Endothelial cell (in vitro differentiated cells): ENCODE measurements at places on chromosomes 6 and 20.
A peak's percentile ranks its signal among the peaks of the same experiment; 100 is the strongest.

- H3K27ac ChIP-seq: no peak overlapping the region
- no peaks in the 10 kb centered on the region for H3K27me3 ChIP-seq
- H3K36me3 ChIP-seq: no peaks in the 10 kb centered on the region
- no peak for DNase-seq
Measured at GRCh38 chr6:149701714-149702113, 16.2 kb downstream of the LATS1 start.

DNA sequence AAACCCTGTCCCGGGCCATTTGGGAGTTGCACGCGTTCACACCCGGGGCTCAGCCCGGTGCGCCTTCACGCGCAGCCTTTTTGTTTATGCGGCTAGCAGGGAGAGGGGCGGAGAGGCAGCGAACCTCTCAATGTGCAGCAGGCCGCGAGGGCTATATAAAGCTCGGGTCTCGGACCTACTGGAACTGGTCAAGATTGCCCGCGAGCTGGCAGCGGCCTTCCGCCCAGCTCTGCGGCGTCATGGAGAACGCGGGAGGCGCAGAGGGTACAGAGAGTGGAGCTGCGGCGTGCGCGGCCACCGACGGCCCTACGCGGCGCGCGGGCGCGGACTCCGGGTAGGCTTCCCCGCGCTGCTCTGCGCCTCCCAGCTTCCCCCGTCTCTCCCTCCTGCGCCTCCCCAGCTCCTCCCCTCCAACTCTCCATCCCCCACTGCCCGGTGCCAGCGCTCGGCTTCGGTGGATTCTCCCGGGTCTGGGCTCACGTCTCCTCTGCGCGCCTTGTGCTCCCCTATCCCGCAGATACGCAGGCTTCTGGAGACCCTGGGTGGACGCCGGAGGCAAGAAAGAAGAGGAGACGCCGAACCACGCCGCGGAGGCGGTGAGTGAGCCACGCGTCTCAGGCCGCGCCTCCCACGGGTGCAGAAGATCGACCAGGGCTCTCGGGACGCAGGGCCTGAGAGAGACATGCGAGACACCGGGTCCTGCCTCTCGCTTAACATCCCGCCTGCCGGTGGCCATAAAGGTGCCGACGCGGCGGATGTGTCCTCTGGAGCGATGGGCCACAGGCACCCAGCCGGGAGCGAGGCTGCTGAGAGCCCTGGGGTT lies at the start of gene RIPPLY2:
Gene RIPPLY2 (plus strand): TSS at position 183 of the 823 bp plus-strand sequence. CDS start 57 bp downstream, at position 240.
- peaks cover 8% of the 10 kb centered on the region for H3K27me3 ChIP-seq
- H3K4me3 ChIP-seq: peak within 1 kb of the TSS; percentile 60
- H3K36me3 ChIP-seq: no peaks in the 10 kb centered on the region
- no peak within 1 kb of the TSS for H3K27ac ChIP-seq
- H3K4me1 ChIP-seq: peaks cover 4% of the 10 kb centered on the region

- H3K27me3 ChIP-seq: peaks cover 4% of the 10 kb centered on the region
- peak overlapping the region; percentile 26 for H3K27ac ChIP-seq
- DNase-seq: no peak
Measured at GRCh38 chr6:125791151-125791819, 525 bp downstream of the NCOA7 start.

GRCh38 chr6:170111816-170112582 lies 178.9 kb downstream of the DLL1 start:
- H3K27me3 ChIP-seq: peaks cover 8% of the 10 kb centered on the region
- DNase-seq: no peak
- no peaks in the 10 kb centered on the region for H3K36me3 ChIP-seq
- no peaks in the 10 kb centered on the region for H3K4me1 ChIP-seq

DNA sequence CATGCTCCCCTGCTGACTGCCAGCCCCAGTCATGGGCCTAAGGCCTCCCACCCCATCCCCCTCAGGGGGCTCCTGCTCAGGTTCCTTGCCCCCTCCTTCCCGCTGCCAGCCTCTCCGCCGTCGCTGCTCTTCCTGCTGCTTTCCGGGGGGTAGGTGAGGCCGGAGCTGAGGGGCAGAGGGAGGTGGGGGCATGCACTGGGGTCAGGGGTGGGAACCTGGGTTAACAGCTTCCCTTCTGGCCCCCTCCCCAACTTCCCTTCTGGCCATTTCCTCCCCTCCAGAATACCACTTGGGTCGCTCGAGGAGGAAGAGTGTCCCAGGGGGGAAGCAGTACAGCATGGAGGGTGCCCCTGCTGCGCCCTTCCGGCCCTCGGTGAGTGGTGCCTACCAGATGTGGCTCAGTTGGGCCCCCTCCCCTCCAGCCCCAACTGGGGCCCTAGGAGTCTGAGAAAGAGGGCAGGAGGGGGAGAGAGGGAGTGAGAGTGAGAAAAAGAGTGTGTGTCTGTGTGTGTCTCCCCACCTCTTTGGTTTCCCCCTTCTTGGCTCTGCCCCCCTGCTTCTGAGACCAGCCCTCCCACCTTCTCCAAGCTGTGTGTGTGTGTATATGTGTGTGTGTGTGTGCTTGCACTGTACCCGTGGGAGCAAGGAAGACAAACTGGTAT lies 12.1 kb downstream of the SYNGAP1 start:
- H3K4me1 ChIP-seq: peaks cover 63% of the 10 kb centered on the region
- H3K27me3 ChIP-seq: peaks cover 12% of the 10 kb centered on the region
- DNase-seq: no peak
- peak overlapping the region; percentile 61 for H3K4me3 ChIP-seq

DNA sequence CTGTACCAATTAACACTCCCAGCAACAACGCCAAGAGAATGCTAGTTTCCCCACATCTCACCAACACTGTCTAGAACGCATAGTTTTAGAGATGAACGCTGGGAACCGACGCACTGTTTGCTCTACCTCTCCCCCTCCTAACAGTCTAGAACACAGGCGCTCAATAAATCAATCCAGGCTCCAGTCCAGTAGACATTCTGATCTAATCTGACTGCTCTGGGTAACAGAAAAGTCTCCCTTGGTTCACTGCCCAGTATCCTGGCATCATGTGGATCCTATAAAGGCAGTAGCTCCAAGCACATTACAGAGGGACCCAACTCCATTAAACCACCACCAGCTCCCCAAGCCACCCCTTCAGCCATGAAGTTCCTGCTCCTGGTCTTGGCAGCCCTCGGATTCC lies at the start of gene DEFB132:
Gene DEFB132 (plus strand): TSS at position 306 of the 400 bp plus-strand sequence. CDS start 55 bp downstream, at position 361.
- H3K27ac ChIP-seq: no peak within 1 kb of the TSS
- peaks cover 7% of the 10 kb centered on the region for H3K27me3 ChIP-seq
- DNase-seq: no peak
- H3K4me1 ChIP-seq: no peaks in the 10 kb centered on the region
- peaks cover 3% of the 10 kb centered on the region for H3K36me3 ChIP-seq
- H3K4me3 ChIP-seq: no peak within 1 kb of the TSS

GRCh38 chr6:140846503-140847261 lies 1286.0 kb upstream of the GJE1 start:
- no peaks in the 10 kb centered on the region for H3K36me3 ChIP-seq
- H3K27me3 ChIP-seq: peaks cover 1% of the 10 kb centered on the region
- H3K4me1 ChIP-seq: peaks cover 7% of the 10 kb centered on the region
- no peak for DNase-seq

DNA sequence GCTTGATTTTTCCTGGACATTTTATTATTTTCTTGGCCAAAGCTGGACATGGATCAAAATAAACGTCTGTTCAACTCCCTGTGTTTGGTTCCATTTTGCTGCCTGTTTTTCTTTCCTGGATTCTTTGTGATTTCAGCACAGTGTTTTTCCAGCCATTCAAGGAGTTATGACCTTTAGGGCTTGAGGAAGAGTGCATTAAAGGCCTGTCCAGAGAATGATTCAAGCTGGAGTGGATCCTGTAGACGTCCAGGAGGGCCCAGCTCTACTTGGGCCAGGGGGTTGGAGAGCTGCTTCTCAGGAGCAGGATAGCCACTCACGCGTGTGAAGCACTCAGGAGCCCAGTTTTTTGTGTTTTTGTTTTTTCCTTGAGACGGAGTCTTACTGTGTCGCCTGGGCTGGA lies 56.5 kb upstream of the IER3 start:
- no peak for DNase-seq
- peaks cover 6% of the 10 kb centered on the region for H3K27me3 ChIP-seq
- peaks cover 10% of the 10 kb centered on the region for H3K4me1 ChIP-seq
- no peak overlapping the region for H3K27ac ChIP-seq

DNA sequence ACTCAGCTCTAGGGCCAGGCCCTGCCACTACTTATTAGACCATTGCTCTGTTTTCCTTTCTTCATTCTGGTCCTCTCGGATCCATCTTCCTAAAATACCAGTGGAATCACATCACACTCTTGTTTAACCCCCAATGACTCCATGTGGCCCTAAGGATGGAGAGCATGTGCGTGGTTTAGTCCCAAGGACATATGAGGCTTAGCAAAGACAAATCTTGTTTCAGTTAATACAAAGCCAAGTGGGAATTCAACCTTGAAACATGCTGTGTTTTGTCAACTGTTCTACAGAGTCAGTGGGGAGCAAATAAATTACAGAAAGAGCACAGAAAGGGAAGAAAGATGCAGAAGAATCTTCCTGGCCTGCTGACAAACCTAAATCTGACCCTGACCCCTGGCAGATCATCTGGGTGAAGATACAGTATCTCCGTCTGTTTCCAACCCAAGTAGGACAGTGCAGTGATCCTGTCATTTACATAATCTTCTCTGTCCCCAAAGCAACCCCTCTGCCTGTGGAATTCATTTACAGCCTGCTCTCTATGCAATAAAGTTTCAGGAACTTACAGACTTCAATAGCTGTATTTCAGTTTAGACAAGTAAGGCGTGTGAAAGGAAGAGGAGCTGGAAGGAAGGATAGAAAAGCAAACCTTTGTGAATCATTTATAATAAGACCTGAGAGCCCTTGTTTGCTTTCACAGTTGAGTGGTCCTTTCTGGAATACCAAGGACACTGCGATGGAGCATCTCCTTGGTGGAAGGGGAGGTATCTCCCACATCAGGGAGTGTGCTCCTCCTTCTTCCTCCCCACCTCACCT lies 144.0 kb downstream of the THBS2 start:
- peaks cover 5% of the 10 kb centered on the region for H3K36me3 ChIP-seq
- H3K27ac ChIP-seq: no peak overlapping the region
- H3K27me3 ChIP-seq: no peaks in the 10 kb centered on the region
- DNase-seq: no peak
- H3K4me3 ChIP-seq: no peak overlapping the region
- no peaks in the 10 kb centered on the region for H3K4me1 ChIP-seq

GRCh38 chr6:41940759-41941279 lies 789 bp downstream of the CCND3 start:
- peaks cover 32% of the 10 kb centered on the region for H3K4me1 ChIP-seq
- peak overlapping the region; percentile 80 for H3K27ac ChIP-seq
- peaks cover 9% of the 10 kb centered on the region for H3K36me3 ChIP-seq
- DNase-seq: peak; percentile 46
- peaks cover 6% of the 10 kb centered on the region for H3K27me3 ChIP-seq

DNA sequence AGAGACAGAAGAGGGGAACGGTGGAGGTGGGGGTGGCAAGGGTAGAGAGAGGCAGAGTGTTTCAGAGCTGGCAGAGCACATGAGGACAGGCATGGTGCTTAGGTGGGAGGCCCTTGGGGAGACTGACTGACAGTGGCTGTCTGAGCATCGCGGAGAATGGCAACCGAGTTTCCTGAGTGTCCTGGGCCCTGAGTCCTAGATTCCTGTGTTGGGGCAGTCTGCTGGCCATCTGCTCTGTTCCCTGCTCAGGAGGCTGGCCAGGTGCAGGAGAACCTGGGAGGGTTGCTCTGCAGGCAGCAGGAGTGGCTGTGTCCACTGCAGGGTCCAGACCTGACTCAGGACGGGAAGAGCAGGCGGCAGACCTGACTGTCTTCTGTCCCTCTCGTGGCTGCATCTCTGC lies 248.9 kb downstream of the LRFN2 start:
- H3K27ac ChIP-seq: no peak overlapping the region
- H3K4me1 ChIP-seq: no peaks in the 10 kb centered on the region
- no peaks in the 10 kb centered on the region for H3K36me3 ChIP-seq
- H3K27me3 ChIP-seq: peaks cover 8% of the 10 kb centered on the region
- no peak for DNase-seq
- H3K4me3 ChIP-seq: no peak overlapping the region

DNA sequence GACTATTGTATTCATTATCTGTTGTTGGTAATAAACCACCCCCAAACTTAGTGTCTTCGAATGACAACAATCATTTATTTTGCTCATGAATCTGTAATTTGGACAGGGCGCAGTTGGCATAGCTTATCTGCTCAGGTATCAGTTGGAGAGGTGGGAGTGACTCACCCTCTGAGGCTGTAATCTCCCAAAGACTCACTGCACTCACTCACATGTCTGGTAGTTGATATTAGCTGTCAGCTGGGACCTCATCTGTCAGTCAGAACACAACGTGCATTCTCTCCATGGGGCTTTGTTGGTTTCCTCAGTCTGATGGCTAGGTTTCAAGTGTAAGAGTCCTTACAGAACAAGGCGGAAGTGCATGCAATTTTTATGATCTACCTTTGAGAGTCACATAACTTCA lies 219.0 kb upstream of the PRND start:
- H3K4me1 ChIP-seq: no peaks in the 10 kb centered on the region
- no peak for DNase-seq
- no peak overlapping the region for H3K27ac ChIP-seq
- peaks cover 2% of the 10 kb centered on the region for H3K27me3 ChIP-seq

- no peaks in the 10 kb centered on the region for H3K27me3 ChIP-seq
- H3K4me3 ChIP-seq: no peak overlapping the region
- H3K4me1 ChIP-seq: peaks cover 4% of the 10 kb centered on the region
- DNase-seq: no peak
- H3K27ac ChIP-seq: no peak overlapping the region
Measured at GRCh38 chr6:56938649-56939191, 16.2 kb upstream of the BEND6 start.

- H3K4me1 ChIP-seq: peaks cover 27% of the 10 kb centered on the region
- no peak overlapping the region for H3K4me3 ChIP-seq
- DNase-seq: no peak
- peak overlapping the region; percentile 90 for H3K27ac ChIP-seq
Measured at GRCh38 chr6:113347436-113347835, 509.7 kb upstream of the MARCKS start.

GRCh38 chr20:9457136-9457535 lies 57.3 kb upstream of the LAMP5 start:
- no peak overlapping the region for H3K4me3 ChIP-seq
- no peak for DNase-seq
- no peaks in the 10 kb centered on the region for H3K27me3 ChIP-seq
- H3K27ac ChIP-seq: no peak overlapping the region
- no peaks in the 10 kb centered on the region for H3K4me1 ChIP-seq
- H3K36me3 ChIP-seq: peaks cover 10% of the 10 kb centered on the region

DNA sequence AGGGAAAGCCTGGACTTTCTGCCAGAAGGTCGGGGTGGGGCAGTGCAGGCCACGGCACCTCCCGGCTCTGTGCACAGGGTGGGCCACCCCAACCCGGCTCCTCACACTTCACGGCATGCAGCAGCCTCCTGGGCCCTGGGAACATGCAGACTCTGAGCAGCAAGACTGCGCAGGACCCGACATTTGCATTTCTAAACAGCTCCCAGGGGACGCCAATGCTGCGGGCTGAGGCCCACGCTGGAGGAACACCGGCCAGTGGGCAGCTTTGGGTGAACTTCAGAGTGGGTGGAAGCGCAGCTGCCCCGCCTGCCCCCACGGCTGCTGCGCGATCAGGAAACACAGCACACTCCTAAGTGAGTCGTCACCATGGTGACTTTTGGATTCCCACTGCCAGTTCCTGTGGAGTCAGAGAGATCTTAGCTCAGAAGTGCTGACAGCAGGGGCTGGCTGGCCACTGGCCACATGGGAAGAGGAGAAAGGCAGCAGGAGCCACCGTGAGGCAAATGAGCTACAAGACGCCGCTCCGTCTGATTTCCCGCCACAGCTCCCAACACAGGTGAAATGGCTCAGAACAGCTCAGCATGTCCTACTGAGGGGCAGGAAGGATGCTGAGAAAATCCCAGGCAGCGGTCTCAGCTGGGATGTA lies 52.1 kb downstream of the RNASET2 start:
- peaks cover 21% of the 10 kb centered on the region for H3K36me3 ChIP-seq
- H3K27ac ChIP-seq: no peak overlapping the region
- no peak for DNase-seq
- H3K27me3 ChIP-seq: peaks cover 42% of the 10 kb centered on the region
- peaks cover 12% of the 10 kb centered on the region for H3K4me1 ChIP-seq

GRCh38 chr20:40339661-40340449 lies 349.2 kb downstream of the MAFB start:
- H3K27ac ChIP-seq: no peak overlapping the region
- no peaks in the 10 kb centered on the region for H3K27me3 ChIP-seq
- H3K4me1 ChIP-seq: no peaks in the 10 kb centered on the region
